ENCODE measurements at places on chromosomes 2 and 18.

GRCh38 chr18:8314124-8314523 lies 295.1 kb upstream of the RAB12 start:
- no peak for DNase-seq

DNA sequence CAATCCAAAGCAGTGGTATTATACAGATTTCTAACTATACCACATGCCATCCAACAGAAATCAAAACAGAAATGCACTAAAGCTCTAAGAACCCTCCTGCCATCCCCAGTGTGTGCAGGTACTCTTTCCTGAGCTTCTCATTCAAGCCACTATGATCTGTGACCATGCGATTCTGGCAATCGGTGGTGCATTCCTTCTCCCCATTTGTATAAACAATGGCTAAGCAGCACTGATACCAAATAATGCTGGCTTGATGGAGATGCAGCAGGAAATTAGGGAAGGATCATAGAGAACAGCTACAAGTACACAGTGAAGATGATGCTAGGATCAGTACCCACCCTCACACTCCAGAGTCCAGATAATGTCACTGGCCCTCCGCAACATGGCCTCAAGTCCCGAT lies 51.8 kb downstream of the PPP4R1 start:
- DNase-seq, result no peak

DNA sequence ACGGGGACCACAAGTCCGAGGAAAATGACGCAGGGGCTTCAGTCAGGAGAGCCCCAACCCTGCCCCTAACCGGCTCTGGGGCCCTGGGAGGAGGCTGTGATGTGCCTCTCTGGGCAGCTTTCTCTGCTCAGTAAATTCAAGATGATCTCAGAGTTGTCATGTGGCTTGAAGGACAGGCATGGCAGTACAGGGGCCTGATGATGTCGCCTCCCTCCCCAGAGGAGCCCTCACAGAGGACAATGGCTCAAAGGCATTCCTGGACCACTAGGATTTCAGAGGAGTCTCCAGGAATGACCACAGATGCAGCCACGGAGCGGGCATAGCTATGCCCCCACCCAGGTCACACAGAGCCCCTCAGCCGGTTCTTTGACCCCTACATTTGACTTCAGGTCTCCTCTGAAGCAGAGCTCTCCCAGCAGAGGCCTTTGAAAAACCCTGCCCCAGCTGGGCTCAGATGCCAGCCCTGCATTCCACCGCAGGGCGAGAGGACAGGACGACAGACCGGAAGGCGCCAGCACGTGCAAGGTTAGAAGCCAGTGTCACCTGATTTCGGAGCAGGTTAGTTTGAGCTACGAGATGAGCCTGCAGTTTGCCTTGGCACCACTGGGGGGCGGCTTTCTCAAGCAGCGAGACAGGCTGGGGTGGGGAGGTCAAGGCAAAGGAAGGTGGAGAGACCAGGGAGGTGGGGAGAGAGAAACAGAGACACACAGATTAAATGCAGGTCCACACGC lies 39.2 kb downstream of the BIN1 start:
- DNase-seq, result peak; percentile 15

DNA sequence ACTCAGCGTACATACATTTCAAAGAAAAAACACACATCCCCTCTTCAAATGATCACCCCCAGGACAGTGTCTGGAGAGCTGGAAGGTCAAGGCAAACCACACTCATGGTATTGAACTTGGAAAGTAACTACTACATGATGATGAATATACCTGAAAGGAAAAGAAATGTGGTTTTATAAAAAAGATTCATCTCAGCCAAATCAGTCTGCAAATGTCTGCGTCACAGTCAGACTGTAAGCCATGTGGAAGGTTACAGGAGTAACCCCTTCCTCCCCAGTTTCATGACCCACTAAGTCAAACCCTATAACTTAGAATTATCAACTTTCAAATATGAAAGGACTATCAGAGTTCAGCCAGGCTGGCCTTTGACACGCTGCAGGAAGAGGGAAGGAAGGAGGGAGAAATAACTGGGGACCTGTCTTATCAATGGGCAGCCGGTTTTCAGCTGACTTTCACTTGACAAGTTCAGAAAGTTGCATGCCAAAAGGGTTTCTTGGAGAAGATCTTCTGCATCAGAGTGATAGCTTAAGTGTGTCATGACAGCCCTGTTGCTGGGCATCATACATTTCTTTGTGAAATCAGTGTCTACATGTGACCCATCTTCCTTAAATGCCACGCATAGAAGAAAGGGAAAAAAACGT lies 7.0 kb upstream of the BMP10 start:
- DNase-seq, result no peak

DNA sequence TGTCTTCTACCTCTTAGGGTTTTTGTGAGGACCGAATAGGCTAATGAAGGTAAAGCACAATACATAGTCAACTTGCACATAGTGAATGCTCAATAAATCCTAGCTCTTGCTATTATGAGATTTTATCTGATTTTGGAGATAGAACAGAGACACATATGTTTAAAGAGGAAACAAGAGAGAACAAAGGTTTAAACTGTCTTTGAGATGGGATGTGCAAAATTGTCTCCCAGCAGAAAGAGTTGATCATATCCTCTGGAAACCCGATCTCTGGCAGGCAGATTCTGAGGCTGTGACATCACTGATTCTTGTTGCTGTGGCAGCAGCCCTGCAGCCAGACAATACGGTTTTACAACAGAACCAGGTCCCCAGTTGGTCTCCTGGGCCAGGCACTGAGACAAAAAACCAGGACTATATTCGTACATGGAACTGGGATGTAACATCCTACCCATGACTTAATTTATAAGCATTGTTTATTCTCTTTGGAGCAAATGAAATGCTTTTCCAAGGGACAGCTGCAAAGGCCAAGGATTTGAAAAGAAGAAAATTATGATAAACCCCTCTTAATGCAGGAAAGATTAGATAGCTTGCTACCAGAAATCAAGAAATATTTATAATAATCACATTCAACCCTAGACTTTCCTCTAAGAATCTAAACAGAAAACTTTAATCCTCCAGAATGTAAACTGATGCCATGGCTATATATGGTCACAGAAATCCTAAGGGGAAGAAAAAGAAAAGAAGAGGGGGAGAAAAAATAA lies 80.2 kb downstream of the SLC8A1 start:
- no peak for DNase-seq

DNA sequence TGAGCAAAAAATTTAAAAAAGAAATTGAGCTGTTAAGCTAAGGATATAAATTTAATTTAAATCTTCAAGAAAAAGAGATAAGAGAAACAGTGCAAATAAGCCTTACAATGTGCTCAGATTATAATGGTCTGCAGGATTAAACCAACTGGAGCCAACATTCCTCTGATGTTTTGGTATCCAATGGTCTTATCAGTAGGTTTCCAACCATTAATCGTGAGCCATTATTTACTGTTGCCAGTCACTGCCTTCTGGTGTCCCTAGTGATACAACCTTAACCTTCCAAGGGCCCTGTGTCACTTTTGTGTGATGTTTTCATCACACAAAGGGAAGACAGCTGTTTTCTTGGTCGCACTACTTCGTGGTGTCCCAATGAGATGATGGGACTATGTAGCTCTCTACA lies 134.5 kb upstream of the CTAGE1 start:
- no peak for DNase-seq

DNA sequence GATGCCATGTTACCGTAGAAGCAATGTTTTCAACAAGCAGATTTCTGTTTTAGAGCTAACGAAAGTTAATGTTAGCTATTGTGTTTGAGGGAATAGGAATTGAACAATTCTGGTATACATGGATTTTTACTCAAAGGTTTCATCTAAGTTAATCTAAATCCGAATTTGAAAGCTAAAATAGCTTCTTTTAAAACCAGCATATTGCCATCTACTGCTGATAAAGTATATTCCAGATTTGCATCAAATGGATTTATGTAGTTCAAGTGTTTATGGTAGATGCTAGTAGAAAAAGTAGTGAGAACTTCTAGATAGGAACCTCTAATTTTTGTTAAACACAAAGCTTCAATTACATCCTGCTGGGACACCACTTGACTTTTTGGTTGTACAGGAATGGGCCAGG lies 1569.5 kb upstream of the NXPH2 start:
- no peak for DNase-seq

DNA sequence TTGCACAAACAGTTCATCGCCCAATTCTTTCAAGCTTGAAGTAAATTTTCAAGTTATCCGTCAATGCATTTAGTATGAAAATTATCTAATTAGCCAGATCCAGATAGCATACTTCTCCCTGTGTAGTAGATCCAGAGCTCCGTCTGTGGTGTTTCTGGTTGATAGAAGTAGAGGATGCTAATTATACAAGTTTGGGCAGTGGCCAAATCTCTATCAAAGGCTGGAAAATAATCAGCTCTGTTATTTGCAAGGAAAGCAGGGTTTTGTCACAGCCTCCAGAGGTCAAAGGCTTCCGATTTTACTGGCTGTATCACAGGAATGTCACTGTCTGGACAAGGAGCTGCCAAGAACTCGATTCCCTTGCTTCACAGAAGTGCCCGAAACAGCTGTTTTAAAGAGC lies 28.6 kb downstream of the LRRC30 start:
- DNase-seq, result no peak

GRCh38 chr2:106044021-106044420 lies 150.1 kb downstream of the UXS1 start:
- DNase-seq, result no peak

All from activated gamma-delta T cell (primary cell).